LoVo (cell line): ENCODE measurements at places on chromosomes 3 and 15.

DNA sequence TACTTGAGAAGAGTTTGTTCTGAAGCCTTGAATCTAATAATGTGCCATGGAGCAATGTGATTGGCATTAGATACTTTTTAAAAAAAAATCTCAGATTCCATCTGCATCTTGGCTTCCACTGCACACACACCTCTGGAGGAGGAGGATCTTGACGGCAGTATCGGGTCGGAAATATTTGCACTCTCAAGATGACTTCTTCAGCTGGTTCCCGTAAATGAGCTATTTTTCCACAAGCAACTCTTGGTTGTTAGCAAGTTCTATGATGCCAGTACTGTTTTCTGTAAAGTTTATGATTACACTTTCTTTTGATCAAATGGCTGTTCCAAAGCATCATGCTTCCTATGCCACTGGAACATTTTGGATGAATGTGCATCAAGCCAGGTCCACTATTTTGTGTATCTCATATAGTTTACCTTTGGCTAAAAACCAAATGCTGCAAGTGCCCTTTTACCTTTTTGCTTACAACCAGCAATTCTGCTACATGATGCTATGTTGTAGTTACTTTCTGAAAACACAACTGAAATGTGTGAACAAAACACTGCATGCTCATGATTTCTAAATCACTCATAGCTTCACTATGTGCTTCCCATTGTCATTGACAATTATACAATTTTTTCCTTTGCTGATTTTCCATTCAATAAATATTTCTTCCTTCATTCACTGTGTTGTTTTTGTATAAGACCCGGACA, 43.8 kb downstream of the CCR3 start:
- no peak for DNase-seq

DNA sequence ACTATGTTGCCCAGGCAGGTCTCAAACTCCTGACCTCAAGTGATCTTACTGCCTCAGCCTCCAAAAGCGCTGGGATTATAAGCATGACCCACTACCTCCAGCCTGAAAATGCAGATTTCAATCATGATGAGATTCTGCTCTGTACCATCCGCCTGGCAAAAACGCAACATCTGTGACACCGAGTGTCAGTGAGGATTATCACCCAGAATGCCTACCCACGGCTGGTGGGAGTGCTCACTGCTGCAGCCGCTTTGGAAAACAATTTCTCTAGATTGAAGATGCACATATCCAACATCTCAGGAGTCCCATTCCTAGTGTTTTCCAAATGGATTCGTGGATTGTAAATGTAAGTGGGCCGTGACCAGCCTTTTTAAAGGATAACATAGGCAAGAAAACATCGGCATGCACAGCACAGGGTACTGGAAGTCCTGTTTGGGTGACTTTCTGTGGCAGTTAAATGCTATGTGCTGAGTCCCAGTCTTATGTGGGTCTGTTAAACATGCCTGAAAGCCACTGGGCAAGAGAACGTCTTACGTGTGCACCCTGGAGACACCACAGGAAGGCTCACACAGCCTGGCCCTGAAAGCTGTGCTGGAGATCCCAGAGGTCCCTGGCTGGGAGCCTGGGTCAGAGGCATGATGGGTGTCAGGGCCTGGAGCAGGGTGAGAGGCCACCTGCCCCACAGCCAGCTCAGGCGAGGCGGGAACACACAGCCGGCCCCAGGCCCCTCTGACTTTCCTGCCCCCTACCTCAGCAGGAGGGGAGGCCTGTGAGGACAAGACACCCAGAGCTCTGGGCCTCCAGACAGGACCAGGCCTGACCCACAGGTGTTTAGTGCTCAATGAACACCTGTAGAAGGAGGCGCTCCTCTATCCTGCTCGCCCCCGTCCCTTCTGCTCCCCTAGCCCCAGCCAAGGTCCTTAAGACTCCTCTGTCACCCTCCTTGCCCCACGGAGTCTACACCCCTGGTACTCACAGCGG, 918 bp downstream of the PRSS50 start:
- DNase-seq = no peak

- DNase-seq = no peak
Observed at GRCh38 chr3:69033470-69033869, 18.7 kb downstream of the TMF1 start.

DNA sequence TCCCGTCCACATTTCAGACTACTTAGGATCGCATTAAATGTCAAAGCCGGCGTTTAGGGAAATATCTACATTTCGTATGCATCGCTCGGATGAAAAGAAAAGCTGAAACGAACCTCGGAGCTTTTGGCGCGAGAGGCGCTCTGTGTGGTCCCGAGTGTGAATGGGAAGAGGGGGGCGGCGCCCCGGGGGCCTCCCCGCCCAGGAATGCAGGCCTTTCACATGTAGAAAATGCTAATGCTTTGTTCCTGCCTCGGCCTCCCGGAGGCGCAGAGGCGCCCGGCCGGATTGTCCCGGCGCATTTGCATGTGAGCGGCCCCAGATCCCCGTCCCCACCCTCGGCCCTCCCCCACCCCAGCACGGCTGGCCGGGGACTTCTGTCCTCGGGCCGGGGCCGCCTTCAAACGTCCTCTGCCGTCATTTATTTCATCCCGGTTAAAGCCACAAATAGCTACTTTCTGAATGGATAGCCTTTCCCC, 37.0 kb upstream of the TRIM71 start:
- DNase-seq = peak; percentile 67

- peak; percentile 79 for DNase-seq
Observed at GRCh38 chr15:63482874-63483323, 21.5 kb upstream of the USP3 start.

GRCh38 chr3:99625237-99625622, 13.2 kb upstream of the COL8A1 start:
- DNase-seq = no peak

- DNase-seq = no peak
Observed at GRCh38 chr3:183359036-183359435, 69.4 kb downstream of the MCF2L2 start.

DNA sequence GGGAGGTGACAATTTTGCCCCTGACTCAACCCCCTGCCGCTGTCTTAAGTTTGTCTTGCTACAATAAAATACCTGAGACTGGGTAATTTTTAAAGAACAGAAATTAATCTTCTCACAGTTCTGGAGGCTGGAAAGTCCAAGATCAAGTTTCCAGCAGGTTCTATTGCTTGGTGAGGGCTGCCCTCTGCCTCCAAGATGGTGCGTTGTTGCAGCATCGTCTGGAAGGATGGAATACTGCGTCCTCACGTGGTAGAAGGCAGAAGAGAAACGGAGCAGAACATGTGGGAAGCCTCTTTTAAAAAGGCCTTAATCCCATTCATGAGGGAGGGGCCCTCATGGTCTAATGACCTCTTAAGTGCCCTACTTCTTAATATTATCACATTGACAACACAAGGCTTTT, 87.3 kb upstream of the SNTN start:
- no peak for DNase-seq

- no peak for DNase-seq
Observed at GRCh38 chr3:134795746-134796280, 753 bp downstream of the EPHB1 start.

GRCh38 chr3:35422836-35423601, 216.3 kb upstream of the ARPP21 start:
- DNase-seq = no peak

GRCh38 chr3:119497820-119498185, 544 bp upstream of the TIMMDC1 start:
- peak; percentile 26 for DNase-seq

- DNase-seq = no peak
Observed at GRCh38 chr3:95407709-95408463, 1345.0 kb downstream of the NSUN3 start.

- DNase-seq = no peak
Observed at GRCh38 chr3:97138914-97139541, 324.6 kb downstream of the EPHA6 start.

- DNase-seq = peak; percentile 4
Observed at GRCh38 chr15:52682781-52683180, 3.6 kb upstream of the ATOSA start.

DNA sequence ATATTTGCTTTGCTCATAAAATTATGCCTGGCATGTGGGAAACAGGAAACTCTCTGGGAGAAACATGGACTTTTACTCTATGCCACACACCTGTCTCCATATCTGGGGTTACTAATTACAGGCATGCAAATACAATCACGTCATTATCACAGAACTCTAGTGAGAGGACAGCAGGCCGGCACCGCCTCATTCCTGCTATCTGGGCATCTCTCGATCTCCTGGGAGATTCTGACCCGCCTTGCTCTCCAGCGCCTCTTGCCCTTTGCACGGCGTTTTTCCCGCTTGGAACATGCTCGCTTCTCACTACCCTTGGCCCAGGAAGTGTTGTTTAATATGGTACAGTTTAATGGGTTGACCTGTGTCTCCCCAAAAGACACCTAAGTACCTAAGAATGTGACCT, 45.4 kb upstream of the PARL start:
- DNase-seq = no peak

GRCh38 chr15:65583701-65584100, 27.2 kb downstream of the INTS14 start:
- no peak for DNase-seq

DNA sequence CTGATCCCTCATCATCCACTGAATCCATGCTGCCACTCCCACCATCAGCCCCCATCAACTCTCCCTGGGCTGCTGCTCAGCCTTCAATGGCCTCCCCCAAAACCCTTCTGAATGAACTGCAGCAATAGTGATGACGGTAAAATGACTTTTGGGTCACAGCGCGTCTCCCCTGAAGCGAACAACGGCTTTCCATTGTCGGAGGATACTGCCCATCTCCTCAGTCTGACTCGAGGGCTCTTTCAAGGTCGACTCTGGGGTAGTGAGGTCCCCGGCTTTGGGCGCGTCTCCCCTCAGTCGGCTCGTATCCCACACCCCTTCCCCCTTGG, 57.2 kb upstream of the ZBTB38 start:
- DNase-seq = no peak

- DNase-seq = peak; percentile 91
Observed at GRCh38 chr3:113745756-113746547, at the start of gene NAA50. Gene NAA50 (minus strand): TSS chr3:113746249. CDS start chr3:113745949, 300 bp downstream.

DNA sequence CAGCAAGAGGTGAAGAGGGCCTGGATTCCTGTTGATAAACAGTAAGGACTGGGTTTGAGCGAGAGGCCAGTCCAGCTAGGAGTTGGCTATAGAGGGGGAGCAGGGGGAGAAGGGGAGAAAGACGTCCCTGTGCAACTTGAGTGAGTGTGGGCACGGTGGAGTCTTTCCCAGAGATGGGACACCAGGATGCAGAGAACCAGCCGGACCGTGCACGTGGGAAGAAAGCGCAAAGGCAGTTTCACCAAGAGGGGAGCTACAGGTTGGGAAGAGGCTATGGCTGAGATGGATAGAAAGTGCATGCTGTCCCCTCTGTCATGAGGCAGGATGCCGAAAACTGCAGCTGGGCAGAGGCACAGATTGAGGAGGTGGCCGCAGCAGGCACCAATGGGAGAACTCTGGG, 96.0 kb upstream of the TLE3 start:
- no peak for DNase-seq

DNA sequence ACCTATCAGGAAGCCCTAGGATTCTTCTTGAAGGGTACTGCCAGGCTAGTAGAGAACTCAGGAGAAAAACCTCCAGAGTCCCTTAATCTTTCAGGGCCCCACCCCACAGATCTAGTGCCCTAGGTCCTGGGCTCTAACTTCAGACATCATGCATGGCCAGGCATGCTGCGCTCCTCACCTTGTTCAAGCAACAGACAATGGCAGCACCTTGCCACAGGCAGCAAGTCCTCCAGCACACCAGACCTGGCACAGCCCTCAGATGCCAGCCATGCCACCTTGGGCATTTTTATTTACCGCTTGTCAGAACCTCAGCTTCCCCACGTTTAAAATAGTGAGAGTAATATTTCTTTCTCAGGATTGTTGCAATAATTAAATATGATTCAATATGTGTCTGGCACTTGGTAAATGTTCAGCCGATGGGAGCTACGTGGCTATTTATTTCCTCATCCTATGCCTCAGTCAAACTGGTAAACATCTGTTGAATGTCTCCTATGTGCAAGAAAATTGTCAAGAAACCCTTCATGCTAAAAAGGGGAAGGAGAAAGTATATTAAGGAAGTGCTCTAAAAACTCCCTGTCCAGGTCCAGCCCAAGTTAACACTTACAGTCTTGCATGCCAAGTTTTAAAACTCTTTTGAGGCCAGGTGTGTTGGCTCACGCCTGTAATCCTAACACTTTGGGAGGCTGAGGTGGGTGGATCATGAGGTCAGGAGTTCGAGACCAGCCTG, 14.5 kb upstream of the CCR1 start:
- no peak for DNase-seq

DNA sequence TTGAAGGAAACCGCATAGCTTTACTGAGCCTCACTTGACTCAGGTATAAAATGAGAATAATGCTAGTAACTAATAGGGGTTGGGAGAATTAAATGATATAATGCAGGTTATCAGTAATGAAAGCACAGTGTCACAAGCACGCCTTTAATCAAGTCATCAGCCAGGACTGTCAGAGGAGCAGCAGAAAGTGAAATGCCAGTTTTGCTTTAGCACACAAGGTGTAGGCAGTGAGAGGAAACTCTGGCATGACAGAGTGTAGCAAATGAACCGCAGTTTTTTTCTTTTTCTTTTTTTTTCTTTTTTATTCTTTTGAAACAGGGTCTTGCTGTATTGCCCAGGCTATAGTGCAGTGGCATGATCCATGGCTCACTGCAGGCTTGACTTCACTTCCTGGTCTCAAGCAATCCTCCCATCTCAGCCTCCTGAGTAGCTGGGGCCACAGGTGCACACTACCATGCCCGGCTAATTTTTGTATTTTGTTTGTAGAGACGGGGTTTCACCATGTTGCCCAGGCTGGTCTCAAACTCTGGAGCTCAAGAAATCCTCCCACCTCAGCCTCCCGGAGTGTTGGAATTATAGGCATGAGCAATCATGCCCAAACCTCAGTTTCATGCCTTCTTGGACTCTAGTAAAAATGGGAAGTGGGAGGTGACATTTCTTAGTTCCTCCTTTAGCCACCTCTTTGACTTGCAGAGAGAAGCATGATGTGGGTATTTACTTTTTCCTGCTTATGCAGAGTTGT, 9.7 kb upstream of the SCAANT1 start:
- no peak for DNase-seq

DNA sequence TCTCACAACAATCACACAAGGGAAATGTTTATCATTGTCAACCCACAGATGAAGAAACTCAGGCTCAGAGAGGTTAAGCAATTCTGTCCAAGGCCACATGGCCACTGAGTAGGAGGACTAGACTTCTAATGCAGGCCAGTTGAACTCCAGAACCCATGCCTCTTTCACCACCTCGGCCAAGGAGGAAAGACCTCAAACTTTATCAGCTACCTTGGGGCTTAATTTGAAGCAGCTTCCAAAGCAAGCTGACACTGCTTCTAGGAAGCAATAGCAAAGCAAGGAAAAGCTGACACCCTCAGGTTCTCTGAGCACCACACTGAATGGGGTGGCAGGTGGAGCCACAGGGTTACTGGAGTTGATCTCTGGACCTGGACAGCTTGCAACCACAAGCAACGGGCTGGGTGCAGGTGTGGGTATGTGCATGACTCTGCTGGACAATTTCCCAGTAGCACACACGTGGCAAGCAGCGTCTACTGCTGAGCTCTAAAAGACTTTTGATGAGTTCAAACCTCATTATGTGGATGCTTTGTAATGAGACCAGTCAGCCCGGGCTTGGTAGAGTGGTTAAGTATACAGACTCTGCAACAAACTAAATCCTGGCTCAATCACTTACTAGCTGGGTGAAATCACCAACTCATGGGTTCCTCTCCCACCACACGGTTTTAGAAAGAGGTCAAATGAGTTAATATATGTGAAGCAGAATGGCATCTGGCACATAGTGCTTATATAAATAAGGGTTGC, 23.1 kb downstream of the CCNL1 start:
- peak; percentile 63 for DNase-seq
